HT1080 (cell line): ENCODE measurements at places on chromosomes 4 and X.

- DNase-seq = no peak
These were observed 126.6 kb downstream of the PTTG2 start for GRCh38 chr4:38086849-38087226.

DNA sequence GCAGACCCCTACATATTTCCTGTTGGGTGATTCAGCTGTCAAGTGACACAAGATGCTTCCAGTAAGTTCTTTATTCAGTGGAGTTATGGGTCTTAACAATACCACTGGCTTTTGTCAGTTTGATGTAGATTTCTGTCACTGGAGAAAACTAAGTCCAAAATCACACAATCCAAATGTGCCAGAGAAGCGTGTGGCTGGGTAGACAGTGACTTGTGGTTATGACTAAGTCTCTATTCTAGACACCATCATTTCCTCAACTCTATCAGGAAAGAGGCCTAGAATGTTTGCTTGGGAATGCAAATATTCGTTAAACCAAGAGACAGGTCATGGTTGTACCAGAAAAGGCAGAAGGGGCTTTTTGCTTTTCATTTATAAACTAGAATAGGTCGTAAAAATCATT lies 54.4 kb upstream of the HS3ST1 start:
- peak; percentile 76 for DNase-seq

DNA sequence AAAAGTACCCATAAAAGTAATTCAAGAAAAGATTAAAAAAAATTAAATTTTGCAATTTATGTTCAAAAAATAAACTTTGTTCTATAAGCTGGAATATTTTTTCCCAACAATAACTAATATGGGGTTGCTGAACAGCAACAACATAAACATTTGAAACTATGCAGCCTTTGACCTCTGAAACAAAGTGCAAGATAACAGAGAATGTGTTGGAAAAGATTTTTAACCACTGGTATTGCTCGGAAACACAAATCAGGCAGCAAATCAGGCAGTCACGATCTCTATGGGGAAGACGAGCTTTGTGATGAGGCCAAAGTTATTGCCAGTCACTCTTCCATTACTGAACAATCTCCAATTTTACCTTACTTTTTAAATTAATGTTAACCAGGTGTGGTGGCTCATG lies 332.1 kb downstream of the PABPC4L start:
- no peak for DNase-seq

- peak; percentile 44 for DNase-seq
These were observed 1301.9 kb downstream of the PCDH7 start for GRCh38 chr4:32022071-32022470.

GRCh38 chrX:140505421-140506337 lies 810 bp upstream of the SOX3 start:
- no peak for DNase-seq

DNA sequence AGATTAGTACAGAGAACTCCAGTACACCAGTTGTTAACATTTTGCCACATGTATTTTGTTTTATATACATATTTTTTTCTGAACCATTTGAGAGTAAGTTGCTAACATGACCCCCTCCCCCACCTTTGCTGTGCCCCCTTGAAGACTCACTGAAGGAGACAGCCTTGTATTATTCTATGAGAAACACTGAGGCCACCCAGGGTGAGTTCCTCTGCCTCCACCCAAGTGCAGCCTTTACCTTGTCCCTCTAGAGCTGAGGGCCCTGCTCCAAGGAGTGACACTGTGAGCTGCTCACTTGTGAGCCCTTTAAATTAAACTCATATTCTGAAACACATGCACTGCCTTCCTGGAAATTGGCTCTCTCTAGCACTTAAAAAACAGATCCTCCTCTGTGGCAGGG lies 21.1 kb downstream of the KIT start:
- no peak for DNase-seq

- DNase-seq = peak; percentile 19
These were observed 80.0 kb downstream of the GLRA3 start for GRCh38 chr4:174749091-174749490.

DNA sequence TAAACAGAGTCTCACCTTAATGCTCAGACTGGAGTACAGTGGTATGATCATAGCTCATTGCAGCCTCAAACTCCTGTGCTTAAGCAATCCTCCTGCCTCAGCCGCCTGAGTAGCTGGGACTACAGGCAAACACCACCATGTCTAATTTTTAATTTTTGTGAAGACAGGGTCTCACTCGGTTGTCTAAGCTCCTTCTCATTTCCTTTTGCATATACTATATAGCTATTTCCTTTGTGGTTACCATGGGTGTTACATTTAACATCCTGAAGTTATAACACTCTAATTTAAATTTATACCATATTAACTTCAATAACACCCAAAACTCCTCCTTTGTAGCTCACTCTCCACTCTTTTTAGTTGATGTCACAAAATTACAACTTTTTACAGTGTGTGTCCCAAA lies 114.3 kb downstream of the DCK start:
- no peak for DNase-seq

- DNase-seq = no peak
These were observed 55.4 kb downstream of the CLCN3 start for GRCh38 chr4:169675825-169676224.

DNA sequence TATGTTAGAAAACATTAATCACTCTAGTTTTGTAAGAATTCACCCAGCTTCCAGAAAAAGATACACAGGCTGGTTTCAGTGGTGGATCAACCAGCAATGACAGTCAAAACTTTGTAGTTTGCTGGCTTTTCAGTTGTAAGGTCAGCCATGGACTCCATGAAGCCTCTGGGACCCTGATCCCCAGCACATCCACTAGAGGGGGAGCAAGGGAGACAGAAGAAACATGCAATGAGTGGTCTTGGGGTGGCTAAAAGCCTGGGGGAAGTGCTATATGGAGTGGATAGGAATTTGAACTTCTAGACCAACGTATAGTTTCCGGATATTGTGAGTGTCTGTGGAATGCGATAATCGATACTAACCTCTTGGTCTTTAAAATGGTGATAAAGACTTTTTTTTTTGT lies 72.7 kb downstream of the AFF2 start:
- DNase-seq = no peak

GRCh38 chrX:44156726-44157125 lies 183.5 kb upstream of the NDP start:
- DNase-seq = no peak

GRCh38 chr4:108900018-108900580 lies 137.2 kb upstream of the ETNPPL start:
- DNase-seq = no peak

GRCh38 chrX:292900-293897 lies 12.0 kb downstream of the PLCXD1 start:
- DNase-seq = no peak

GRCh38 chr4:25346913-25347312 lies 30.1 kb upstream of the ANAPC4 start:
- no peak for DNase-seq

DNA sequence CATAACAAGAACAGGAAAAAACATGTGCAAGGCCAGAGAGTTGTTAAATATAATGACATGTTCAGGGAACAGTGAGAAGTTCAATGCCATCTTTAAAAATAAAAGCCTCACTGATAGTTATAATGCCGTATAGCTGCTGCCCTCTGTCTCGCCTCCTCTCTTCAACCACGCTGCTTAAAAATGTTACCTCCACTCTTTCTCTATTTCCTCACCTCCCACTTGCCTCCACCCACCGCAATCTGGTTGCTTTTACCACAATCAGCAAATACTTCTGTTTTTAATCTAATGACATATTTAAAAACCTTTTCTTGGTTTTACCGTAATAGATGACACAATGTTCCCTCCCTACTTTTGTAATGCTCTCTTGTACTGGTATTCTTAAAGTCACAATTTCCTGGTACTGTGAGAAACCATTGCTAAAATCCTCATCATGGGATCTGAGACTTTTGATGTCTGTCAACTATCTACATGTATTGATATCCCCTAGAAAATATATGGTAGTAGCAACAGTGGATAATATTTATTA lies 66.0 kb downstream of the GABRA2 start:
- DNase-seq = no peak

DNA sequence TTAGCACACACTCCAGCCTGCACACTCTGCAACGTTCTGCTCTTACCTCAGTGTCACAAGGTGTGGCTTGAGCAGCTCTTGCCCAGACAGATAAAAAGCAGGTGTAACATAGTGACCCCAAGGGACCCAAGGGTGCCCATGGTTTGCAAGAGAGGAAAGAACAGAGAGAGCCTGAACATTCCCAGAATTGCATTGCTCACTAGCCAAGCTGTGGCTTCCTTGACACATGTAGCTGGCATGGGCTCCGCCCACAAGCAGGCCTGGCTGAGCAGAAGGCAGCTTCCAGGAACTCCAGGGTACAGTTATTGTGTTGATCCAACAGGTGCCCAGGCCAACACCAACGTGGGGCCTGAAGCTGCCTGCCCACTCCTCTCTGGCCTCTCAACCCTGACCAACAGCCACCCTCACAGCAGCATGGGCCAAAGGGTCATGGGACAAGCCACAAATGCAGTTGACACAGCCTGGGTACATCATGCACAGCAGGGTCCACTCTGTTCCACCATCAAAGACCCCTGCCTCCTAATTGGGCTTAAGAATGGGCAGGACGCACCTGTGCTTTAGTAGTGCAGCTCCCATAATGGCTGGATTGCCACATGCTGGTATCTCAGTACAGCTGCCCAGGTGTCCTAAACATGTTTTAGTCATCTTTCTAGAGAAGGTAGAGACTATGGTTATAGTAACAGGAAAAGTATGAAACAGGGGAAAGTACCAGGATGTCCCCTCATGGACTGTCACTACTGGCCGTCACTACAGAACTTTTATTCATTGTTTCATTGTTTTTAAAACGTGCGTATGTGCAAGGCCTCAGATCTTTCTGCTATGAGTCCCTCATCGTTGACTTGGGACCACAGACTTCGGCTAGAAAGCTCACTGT lies 73.7 kb upstream of the ACSL1 start:
- DNase-seq = no peak

DNA sequence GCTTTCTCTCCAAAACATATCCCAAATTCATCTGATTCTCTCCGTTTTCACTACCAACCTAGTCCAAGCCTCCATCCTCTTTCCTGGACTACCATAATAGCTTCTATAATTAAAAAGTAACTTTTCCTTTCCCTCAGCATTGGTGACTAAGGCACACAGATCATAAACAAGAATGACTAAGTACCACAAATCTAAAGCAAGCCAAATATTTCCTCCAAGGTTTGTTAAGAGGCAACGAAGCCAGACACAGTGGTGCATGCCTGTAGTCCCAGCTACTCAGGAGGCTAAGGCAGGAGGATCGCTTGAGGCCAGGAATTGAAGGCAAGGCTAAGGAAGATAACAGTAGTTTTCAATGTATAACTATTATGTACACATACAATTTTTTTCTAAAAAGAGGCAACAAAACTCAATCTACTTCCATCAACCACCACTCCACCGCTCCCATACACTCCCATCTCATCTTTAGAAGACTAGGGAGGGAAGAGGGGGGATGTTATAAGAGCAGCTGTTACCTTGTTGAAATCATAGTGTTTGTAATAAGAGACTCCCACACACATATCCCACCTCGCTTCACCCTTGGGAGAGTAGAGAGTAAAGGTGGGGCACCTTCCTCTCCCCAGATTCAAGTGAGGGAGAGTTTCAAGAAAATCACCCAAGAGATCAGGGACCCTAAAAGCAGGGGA lies 4.2 kb upstream of the JCHAIN start:
- peak; percentile 49 for DNase-seq

- DNase-seq = no peak
These were observed 102.9 kb downstream of the PRSS12 start for GRCh38 chr4:118249890-118250289.

GRCh38 chrX:150899191-150899757 lies 806 bp upstream of the CD99L2 start:
- no peak for DNase-seq

DNA sequence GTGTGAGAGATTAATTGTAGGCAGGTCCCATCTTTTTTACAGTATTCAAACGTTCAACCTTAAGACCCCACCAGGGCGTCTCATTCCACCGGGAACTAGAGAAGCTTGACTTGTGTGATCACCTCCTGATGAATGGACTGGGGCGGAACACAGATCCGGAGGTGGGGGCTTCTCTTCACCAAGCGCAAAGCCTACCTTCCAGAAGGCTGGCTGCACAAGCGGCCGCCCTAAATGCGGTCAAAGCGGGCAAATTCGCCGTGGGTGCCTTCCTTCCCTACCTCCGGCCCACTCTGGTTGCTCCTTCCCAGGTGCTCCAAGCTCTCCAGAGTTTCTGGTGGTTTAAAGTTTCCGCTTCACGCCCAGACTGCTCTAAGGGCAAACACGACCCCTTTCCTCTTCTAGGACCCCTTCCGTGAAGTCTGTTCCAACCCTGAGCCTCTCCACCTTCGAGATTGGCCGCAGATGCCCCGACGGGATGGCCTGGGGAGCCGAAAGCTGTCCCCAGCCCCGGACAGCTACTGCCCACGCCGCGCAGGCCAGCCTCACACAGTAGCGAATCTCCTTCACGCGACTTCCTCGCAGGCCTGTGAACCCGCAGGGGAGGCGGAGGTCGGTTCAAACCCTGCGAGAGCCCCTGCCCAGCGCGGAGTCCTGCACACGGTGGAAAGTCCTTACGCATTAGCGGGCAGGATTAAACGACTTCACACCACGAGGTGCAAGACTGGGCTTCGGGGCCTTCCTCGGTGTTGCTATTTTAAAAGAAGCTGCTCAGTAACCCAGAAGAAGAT lies 1.6 kb upstream of the WWC2 start:
- DNase-seq = no peak

- DNase-seq = no peak
These were observed 121.3 kb downstream of the EGF start for GRCh38 chr4:110034026-110034393.

GRCh38 chrX:17030580-17031270 lies 84.3 kb downstream of the REPS2 start:
- no peak for DNase-seq

GRCh38 chr4:113452868-113453620 lies 308.5 kb downstream of the CAMK2D start:
- peak; percentile 19 for DNase-seq

DNA sequence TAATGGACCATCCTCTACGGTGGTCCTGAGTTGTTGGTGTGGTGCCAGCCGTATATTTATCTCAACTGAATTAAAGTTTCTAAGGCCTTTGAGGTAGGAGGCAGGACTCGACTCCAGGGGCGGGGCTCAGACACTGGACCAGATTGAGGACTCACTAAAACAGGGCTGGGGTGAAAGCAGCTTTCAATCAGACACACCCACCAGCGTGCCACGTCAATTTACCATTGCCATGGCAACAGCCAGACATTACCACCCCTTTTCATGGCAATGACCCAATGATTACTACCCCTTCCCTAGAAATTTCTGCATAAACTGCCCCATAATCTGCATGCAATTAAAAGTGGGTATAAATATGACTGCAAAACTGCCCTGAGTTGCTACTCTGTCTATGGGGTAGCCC lies 6.7 kb upstream of the TLR1 start:
- no peak for DNase-seq

DNA sequence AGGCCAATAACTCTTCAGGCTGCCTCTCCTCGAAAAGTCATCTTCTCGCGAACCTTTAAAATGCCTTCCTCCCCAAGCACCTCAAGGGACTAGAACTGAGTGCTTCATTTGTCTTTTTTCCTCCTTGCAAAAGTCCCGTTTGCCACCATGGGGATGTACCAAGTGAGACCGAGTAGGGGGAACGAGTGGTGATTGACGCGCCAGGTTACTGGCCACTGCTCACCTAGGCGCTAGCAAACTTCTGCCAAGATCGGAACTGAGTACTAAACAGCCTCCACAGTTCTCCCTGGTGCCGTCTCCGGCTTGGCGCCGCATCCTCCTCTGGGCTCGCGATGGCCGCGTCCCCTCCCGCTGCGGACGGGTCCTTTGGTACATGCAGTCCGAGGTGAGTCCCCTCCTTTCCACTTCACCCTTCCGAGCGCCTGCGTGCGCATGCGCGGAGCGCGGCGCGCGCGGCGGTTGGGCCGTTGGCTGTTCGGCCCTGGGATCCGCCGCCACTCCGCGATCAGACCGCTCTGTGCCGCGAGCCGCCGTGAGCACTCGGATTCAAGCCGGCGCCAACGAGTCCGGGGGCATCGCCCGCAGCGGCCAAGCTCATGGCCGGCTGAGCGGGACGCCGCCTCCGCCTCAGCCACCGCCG lies at the start of gene CDK16:
CDK16 (plus strand) TSS at position 402 of the 640 bp plus-strand sequence. CDS start 4,877 bp downstream, outside the sequence.
- peak; percentile 73 for DNase-seq
